ENCODE measurements at places on chromosomes 5 and 9. TPM values are rescaled to one million over a fixed set of nuclear protein-coding genes. Genes with fewer than 3 reads are reported as not detected.

GRCh38 chr5:130759061-130759460 is 406.0 kb downstream of the HINT1 start:
- no peak overlapping the region for H3K27ac ChIP-seq
- no peaks in the 10 kb centered on the region for H3K4me1 ChIP-seq
- H3K36me3 ChIP-seq = no peaks in the 10 kb centered on the region
- DNase-seq = no peak
- H3K4me3 ChIP-seq = no peak overlapping the region

DNA sequence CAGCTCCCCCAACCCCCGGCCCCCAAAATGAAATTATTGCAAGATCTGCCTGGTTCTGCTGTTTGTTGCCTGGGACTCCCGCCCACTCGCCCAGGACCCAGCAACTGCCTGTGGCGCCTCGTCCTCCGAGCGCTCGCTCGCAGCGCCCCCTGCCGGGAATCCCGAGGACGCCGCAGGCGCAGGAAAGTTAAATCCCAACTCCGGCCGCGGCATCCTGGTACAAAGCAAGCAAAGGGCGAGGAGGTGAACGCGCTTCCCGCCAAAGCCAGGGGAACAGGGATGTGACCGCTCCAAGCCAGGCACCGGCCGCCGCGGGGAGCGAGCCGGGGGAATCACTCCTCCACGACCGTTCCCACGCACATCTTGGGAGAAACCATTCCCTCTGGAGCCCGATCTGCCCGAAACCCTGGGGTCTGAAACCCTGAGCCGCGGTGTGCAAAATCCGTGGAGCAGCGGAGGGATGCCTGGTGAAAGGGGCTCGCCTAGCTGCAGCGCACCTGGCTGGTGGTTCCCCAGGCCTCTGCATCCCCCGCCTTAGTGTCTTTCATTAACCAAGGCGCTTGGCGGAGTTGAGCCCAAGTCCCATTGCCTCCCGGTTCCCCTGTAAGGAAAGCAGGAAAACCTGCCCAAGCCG is 1.3 kb downstream of the SEMA5A start:
- peaks cover 5% of the 10 kb centered on the region for H3K36me3 ChIP-seq
- H3K27me3 ChIP-seq = no peaks in the 10 kb centered on the region
- H3K4me3 ChIP-seq = peak overlapping the region; percentile 98
- peak overlapping the region; percentile 66 for H3K27ac ChIP-seq
- DNase-seq = peak; percentile 85

DNA sequence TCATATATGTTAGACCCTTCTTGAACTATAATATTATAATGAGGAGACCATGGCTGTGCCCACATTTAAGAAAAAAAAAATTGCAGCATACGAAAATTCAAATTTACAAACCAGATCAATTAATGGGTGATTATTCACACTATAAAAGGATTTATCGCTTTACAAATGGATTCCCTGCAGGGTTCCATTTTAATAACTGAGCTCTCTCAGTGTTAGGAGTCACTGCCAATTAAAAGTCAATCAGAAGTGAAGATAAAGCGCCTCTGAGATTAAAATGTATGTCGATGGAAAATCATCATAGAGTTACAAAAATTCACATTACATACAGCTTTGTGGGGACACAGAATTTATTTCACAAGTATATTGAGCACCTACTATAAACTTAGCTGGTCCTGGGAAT is 66.6 kb upstream of the SMARCA2 start:
- H3K4me3 ChIP-seq = no peak overlapping the region
- no peaks in the 10 kb centered on the region for H3K4me1 ChIP-seq
- DNase-seq = no peak
- no peak overlapping the region for H3K27ac ChIP-seq
- H3K36me3 ChIP-seq = no peaks in the 10 kb centered on the region
- H3K27me3 ChIP-seq = no peaks in the 10 kb centered on the region

DNA sequence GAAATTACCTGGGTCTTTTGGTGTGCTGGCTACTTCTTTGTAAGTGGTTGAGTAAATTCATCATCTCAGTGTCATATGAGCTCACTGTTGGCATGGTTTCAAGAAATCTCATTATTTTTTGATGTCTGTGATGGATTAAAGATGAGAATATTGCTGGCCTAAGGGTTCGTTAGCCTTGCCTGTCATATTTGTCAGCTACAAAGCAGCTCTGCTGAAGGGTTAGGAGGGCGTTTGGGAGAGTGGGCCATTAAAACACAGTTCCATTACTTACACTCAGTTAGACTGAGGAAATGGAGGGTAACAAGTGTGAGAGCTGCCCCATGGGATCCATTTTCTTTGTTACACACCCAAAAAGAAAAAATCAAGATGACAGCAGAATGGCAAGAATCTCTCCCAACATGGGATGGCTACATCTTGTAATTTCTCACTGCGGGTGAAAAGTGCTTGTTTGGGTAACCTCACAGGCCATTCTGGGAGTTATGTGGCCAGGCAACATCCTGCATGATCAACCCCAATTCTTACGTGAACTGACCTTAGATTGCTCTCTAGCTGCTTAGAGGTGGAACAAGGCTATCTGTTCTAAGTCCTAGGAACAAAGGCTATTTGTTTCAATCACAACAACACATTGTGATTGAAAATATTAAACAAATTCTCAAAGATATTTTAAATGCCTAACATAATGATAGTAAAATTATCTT is 609.5 kb upstream of the RGMB start:
- no peak overlapping the region for H3K4me3 ChIP-seq
- H3K27ac ChIP-seq = no peak overlapping the region
- no peaks in the 10 kb centered on the region for H3K27me3 ChIP-seq

DNA sequence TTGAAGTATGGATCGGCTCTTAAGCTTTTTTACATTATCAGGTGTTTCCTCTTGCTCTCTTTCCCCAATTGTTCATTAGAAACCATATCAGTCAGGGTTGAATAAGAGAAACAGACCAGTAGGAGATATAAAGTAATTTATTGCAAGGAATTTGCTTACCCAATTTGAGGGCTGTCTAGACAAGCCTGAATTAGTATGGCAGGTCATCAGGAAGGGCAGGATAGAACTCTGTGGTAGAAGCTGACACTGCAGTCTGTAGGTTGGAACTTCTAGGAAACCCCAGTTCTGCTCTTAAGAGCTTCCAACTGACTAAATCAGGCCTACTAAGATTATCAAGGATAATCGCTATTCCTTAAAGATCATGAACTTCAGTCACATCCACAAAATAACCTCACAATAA is 24.3 kb downstream of the ISOC1 start:
- H3K27ac ChIP-seq = no peak overlapping the region
- DNase-seq = no peak
- no peaks in the 10 kb centered on the region for H3K27me3 ChIP-seq
- H3K4me3 ChIP-seq = no peak overlapping the region
- H3K4me1 ChIP-seq = no peaks in the 10 kb centered on the region

GRCh38 chr5:180988592-180988991 is at the start of gene BTNL3:
BTNL3 (plus strand) TSS chr5:180988846; CDS start chr5:180989029, 183 bp downstream.
- no peak within 1 kb of the TSS for H3K4me3 ChIP-seq
- no peak for DNase-seq
- H3K36me3 ChIP-seq = no peaks in the 10 kb centered on the region
- H3K4me1 ChIP-seq = no peaks in the 10 kb centered on the region
- H3K27me3 ChIP-seq = no peaks in the 10 kb centered on the region

- H3K4me1 ChIP-seq = no peaks in the 10 kb centered on the region
- H3K36me3 ChIP-seq = no peaks in the 10 kb centered on the region
- H3K4me3 ChIP-seq = no peak overlapping the region
These were observed 62.3 kb upstream of the DAPK1 start for GRCh38 chr9:87435189-87435880.

GRCh38 chr9:125659954-125660353 is 47.1 kb downstream of the MAPKAP1 start:
- no peaks in the 10 kb centered on the region for H3K27me3 ChIP-seq
- peaks cover 4% of the 10 kb centered on the region for H3K4me1 ChIP-seq
- no peaks in the 10 kb centered on the region for H3K36me3 ChIP-seq
- peak; percentile 49 for DNase-seq

DNA sequence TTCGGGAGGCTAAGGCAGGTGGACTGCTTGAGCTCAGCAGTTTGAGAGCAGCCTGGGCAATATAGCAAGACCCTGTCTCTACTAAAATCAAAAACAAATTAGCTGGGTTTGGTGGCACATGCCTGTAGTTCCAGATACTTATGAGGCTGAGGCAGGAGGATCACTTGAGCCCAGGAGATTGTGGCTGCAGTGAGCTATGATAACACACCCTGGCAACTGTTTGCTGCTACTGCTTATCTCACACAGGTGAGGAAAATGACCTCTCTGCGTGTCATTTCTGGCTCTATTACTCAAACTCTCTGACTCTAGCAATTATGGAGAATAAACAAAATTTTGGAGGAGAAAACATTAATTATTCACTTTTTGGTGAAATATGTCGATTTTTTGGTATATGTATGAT is 45.3 kb upstream of the TMC1 start:
- H3K36me3 ChIP-seq = no peaks in the 10 kb centered on the region
- H3K27me3 ChIP-seq = no peaks in the 10 kb centered on the region
- H3K4me1 ChIP-seq = peaks cover 4% of the 10 kb centered on the region
- no peak overlapping the region for H3K4me3 ChIP-seq
- H3K27ac ChIP-seq = no peak overlapping the region

Gene SPATA31D4
- polyA plus RNA-seq = not detected

- H3K36me3 ChIP-seq = no peaks in the 10 kb centered on the region
- H3K4me3 ChIP-seq = peak overlapping the region; percentile 83
- DNase-seq = peak; percentile 98
- H3K4me1 ChIP-seq = peaks cover 11% of the 10 kb centered on the region
These were observed 1.1 kb upstream of the TRIM41 start for GRCh38 chr5:181221792-181222629.

GRCh38 chr5:6730407-6730806 is 17.2 kb downstream of the TENT4A start:
- no peak overlapping the region for H3K27ac ChIP-seq
- peaks cover 29% of the 10 kb centered on the region for H3K4me1 ChIP-seq
- DNase-seq = no peak
- no peaks in the 10 kb centered on the region for H3K27me3 ChIP-seq

GRCh38 chr9:90180381-90180780 is 462.2 kb downstream of the DIRAS2 start:
- DNase-seq = no peak
- no peaks in the 10 kb centered on the region for H3K4me1 ChIP-seq
- no peaks in the 10 kb centered on the region for H3K27me3 ChIP-seq
- no peak overlapping the region for H3K27ac ChIP-seq

- H3K27ac ChIP-seq = peak overlapping the region; percentile 95
- H3K27me3 ChIP-seq = no peaks in the 10 kb centered on the region
- peak; percentile 87 for DNase-seq
These were observed 1.7 kb upstream of the TENT4A start for GRCh38 chr5:6711409-6712141.

Gene NMUR2
- polyA plus RNA-seq = not detected

Gene NME5
- polyA plus RNA-seq = 1.2 TPM

GRCh38 chr9:117403848-117404247 is 11.0 kb downstream of the ASTN2 start:
- no peak overlapping the region for H3K4me3 ChIP-seq
- no peaks in the 10 kb centered on the region for H3K27me3 ChIP-seq
- H3K4me1 ChIP-seq = no peaks in the 10 kb centered on the region
- DNase-seq = no peak

GRCh38 chr9:34505370-34506120 is 17.2 kb downstream of the ENHO start:
- no peaks in the 10 kb centered on the region for H3K4me1 ChIP-seq
- H3K27me3 ChIP-seq = peaks cover 11% of the 10 kb centered on the region
- H3K36me3 ChIP-seq = no peaks in the 10 kb centered on the region
- peak; percentile 13 for DNase-seq
- no peak overlapping the region for H3K4me3 ChIP-seq

DNA sequence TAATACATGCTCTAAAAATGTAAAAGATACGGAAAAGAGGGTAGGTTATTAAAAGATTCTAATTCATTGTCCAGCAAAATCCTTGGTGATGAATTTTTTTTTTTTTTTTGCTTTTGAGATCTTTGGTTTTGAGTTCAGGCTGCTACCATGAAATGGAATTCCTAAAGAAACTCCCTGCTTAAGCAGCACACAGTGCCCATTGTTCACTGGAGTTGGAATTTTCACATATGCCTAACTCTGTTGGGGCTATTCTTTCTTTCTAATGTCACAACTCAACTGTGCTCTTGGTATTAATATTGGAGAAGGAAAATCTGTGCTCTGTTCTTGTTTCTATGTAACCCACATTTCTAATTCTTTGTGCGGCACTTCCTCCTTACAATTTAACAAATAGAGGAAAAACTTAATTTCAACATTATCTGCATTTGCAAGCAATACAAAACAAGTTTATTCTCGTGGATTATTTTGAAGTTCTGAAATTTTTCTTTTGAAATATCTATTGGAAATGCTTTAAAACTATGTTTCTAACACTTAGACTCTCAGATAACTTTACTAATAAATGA is 21.6 kb downstream of the MATR3 start:
- no peak overlapping the region for H3K4me3 ChIP-seq
- peaks cover 12% of the 10 kb centered on the region for H3K36me3 ChIP-seq
- no peaks in the 10 kb centered on the region for H3K4me1 ChIP-seq
- no peak overlapping the region for H3K27ac ChIP-seq

Gene RXRA
- 11.5 TPM for polyA plus RNA-seq

DNA sequence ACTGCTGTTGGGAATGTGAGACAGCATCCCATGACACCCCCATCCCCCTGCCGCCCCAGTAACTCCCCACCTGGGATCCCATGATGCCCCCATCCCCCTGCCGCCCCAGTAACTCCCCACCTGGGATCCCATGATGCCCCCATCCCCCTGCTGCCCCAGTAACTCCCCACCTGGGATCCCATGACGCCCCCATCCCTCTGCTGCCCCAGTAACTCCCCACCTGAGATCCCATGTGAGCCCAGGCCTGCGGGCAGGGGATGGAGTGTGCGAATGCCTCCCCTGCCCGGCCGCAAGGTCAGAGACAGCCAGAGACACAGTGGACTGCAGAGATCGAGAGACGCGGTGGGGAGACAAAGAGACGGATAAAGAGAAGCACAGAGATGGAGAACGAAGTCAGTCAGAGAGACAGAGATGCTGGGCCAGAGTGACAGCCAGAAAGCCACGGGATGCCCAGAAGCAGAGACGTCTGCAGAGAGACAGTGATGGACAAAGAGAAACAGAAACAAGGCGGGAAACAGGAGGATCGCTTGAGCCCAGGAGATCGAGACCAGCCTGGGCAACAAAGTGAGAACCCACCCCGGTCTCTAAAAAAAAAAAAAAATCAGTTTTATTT is 992 bp downstream of the SH2D3C start:
- no peak overlapping the region for H3K27ac ChIP-seq
- no peaks in the 10 kb centered on the region for H3K4me1 ChIP-seq
- DNase-seq = no peak
- H3K27me3 ChIP-seq = peaks cover 6% of the 10 kb centered on the region
- no peak overlapping the region for H3K4me3 ChIP-seq

Gene IFNA13
- polyA plus RNA-seq = not detected

Gene SAPCD2
- polyA plus RNA-seq = 0.85 TPM

GRCh38 chr5:119356612-119357188 is 881 bp downstream of the TNFAIP8 start:
- peak overlapping the region; percentile 61 for H3K4me3 ChIP-seq
- H3K27me3 ChIP-seq = no peaks in the 10 kb centered on the region
- peak overlapping the region; percentile 48 for H3K27ac ChIP-seq
- no peaks in the 10 kb centered on the region for H3K36me3 ChIP-seq
- peak; percentile 62 for DNase-seq
- peaks cover 4% of the 10 kb centered on the region for H3K4me1 ChIP-seq

Gene PROB1
- polyA plus RNA-seq = 0.43 TPM

Gene TMEM141
- 53.4 TPM for polyA plus RNA-seq
